ENCODE measurements at places on chromosomes 1 and 21.
A peak's percentile ranks its signal among the peaks of the same experiment; 100 is the strongest.

GRCh38 chr1:25088180-25088701 is 144.1 kb downstream of the SYF2 start:
- DNase-seq = no peak

- DNase-seq = no peak
Measured at GRCh38 chr1:111392042-111392441, 35.5 kb downstream of the OVGP1 start.

GRCh38 chr1:59367301-59368007 is 70.6 kb downstream of the FGGY start:
- DNase-seq = peak; percentile 93

DNA sequence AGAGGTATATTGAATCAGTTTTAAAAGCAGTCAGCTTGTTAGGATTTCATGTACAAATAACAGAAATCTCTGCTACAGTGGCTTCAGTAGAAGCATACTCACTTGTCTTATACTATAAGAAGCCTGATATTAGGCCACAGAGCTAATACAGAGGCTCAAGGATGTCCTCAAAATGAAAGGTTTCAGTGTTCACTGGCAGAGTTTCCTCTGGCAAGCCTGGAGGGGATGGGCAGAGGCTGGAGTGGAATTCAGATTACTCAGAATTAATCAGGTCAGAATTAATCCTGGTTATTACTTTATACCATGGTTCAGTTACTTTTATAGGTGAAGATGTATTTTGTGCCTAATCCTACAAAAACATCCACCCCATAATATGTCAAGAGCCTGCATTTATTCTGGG is 520.5 kb downstream of the USP25 start:
- no peak for DNase-seq

DNA sequence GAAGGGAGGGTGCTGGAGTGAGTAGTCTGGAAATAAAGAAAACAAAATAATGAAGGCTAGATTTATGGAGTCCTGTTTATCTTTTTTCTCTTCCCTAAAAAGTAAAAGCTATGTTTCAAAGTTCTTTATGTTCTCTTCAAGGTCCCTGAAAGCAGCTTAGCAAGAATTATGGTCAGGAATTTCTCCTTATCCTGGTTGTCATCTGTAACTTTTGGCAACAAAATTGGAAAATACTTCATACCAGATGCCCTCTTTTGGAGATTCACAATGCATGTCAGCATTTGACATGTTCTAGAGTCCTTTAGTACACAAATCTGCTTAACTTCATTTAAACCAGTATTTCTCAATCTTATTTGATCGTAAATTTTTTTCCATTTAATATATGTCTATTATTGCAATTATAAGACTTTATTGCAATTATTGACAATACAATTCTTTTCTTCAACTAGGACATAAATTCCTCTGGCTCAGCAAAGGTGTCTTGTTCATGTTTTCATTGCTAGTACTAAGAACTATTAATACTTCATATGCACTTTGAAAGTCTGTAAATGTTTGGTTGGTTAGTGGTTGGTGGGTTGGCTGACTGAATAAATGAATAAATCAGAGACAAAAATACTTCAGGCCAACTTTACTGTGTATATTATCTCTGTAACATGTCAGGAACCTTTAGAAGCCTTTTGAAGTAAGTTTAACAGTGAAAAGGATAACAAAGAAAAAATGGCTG is 101.5 kb downstream of the ATP1B1 start:
- DNase-seq = peak; percentile 73

GRCh38 chr1:107264561-107264960 is 123.7 kb downstream of the NTNG1 start:
- DNase-seq = peak; percentile 12

DNA sequence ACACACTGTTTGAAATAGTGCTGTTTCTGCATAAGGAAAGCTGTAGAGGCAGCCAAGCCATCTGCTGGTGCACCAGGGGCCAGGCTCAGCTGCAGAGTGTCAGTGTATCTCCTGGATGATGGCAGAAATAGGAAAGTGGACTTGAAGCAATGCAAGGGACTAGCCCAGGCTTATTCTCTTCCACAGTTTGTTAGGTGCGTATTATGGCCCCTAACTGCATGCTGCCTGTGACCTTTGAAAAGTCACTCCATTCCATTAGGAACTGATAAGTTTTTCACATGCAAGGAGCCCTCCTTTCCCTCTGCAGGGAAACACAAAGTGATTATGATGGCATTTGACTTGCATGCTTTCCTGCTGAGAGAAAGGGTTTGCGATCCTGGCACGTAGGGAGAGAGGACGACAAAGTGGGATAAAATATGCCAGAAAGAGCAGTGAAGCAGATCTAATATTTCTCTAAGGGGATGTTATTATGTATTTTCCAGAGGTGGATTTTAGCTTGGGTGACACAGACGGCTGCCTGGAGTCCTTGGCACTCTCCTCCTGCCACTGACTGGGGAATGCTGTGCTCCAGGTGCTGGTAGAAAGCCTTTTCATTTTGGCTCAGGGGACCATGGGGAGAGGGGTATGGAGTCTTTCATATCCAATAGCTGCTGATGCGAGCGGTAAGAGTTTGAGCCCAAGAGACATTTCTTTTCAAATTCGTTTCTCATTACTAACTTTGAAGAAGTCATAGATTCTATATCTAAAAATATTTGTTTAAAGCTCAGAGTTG is 402.1 kb upstream of the B3GALT2 start:
- peak; percentile 20 for DNase-seq

GRCh38 chr1:43548285-43549271 is 17.9 kb downstream of the PTPRF start:
- no peak for DNase-seq

GRCh38 chr1:181768211-181768929 is 285.1 kb downstream of the CACNA1E start:
- DNase-seq = no peak

Measured in adipocyte (in vitro differentiated cells).